ENCODE measurements at places on chromosomes 13 and 19.

DNA sequence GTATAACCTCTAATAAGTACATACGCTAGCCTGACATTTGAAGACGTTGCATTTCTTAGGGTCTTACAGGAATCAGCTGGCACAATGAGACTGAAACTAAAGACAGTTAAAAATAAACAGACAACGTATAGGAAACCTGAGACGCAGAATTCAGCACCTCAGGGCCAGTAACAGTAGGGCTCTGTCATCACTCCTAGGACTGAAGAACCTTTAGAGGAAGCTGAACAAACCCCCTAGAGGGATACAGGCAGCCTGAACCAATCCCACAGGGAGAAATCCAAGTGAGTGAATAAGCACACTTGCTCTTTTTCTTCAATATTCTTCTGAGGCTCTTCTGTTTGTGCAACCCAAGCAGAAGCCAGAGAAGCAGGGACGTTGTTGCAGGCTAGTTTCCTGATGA, 53.9 kb upstream of the KLHL1 start:
- DNase-seq, result no peak

GRCh38 chr13:30920162-30920909, 12.1 kb upstream of the TEX26 start:
- DNase-seq, result no peak

GRCh38 chr19:47545061-47545948, 27.6 kb downstream of the ZNF541 start:
- DNase-seq, result no peak

- DNase-seq, result no peak
These were observed 9.9 kb upstream of the SMIM17 start for GRCh38 chr19:56633021-56633420.

DNA sequence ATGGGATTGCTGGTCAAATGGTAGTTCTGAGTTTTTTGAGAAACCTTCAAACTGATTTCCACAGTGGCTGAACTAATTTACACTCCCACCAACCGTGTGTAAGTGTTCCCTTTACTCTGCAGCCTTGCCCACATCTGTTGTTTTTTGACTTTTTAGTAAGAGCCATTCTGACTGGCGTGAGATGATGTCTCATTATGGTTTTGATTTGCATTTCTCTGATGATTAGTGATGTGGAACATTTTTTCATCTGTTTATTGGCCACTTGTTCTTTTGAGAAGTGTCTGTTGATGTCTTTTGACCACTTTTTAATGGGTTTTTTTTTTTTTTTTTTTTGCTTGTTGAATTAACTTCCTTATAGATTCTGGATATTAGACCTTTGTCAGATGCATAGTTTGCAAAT, 4.3 kb downstream of the CAB39L start:
- DNase-seq, result no peak

DNA sequence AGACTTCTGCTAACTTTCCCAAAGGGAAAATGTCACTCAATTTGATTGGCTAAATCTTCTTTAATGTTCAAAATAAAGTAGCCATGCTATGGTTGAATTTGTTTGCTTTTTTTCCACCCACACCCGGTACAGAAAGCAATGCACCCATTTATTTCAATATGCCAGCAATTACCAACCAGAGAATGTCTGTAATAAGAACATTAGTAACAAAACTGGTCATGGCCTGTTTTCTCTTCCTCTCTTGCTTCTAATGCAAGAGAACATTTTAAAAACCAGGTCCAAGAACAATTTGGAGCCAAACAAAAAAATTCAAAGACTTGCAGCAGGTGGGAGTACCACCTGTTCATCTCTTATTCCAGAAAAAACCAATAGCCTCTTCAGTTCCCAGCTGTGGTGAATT, 1108.8 kb upstream of the PCDH20 start:
- no peak for DNase-seq

DNA sequence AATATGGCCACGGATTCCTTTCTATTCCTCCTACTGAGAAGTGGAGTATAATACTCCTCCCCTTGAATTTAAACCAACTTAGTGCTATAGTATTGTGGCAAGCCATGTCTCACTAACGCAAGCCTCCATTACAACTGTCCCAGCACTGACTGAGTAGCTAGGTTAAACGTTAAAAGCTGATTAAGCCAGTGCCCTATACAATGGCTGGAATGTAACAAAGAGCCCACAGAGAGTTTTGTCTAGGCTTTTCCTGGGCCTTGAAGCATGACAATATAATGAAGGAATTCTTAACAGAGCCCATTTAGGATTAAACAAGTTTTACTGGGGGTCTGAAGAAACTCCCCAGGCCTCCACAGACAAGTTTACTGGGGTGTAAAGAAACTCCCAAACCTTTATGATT, 254.5 kb upstream of the DACH1 start:
- no peak for DNase-seq

DNA sequence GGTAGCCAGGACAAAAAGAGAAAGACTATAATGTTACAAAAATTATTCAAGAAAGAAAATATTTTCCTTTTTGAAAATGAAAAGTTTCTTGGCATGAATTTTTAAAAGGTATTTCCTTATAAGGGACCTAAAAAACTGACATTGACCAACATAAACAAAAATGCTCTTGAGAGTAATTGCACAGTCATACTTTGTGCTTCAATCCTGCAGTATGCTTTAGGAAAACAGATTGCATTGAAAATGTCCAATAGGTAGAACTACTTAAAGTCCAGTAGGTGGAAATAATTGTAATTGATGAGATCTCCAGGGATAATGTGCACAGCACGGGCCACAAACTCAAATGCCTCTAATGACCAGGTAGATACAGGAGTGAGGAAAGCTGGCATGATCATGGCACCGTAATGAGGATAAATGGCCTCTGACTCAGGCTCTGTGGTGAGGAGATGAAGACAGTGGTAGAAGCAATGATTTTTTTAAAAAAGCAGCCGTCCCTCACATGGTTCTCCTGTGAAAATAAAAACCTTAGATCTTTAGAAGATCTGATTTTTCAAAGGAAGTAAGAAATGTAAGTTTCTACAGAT, 278.0 kb downstream of the ITGBL1 start:
- DNase-seq, result peak; percentile 58

GRCh38 chr13:105732806-105733529, 802.5 kb downstream of the EFNB2 start:
- DNase-seq, result no peak

DNA sequence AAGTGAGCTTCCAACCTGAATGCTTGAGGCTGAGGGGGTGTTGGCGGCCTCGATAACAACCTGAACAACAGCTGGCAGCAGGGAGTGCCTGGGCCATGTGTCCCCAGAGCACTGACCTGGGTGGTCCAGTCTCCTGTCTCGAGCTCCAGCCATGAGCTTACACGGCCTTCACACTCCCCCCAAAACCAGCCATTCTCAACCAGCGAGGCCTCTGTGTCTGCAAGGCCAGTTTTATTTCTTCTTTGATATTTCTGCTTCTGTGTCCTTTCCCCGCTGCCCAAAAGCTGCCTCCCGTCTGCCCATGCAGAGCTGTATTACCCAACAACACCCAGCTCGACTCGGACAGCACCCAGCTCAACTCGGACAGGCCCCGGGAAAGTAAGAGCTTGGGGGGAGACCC, 32.5 kb upstream of the TFDP1 start:
- no peak for DNase-seq

GRCh38 chr19:5547881-5548280, 19.9 kb downstream of the TINCR start:
- DNase-seq, result no peak

DNA sequence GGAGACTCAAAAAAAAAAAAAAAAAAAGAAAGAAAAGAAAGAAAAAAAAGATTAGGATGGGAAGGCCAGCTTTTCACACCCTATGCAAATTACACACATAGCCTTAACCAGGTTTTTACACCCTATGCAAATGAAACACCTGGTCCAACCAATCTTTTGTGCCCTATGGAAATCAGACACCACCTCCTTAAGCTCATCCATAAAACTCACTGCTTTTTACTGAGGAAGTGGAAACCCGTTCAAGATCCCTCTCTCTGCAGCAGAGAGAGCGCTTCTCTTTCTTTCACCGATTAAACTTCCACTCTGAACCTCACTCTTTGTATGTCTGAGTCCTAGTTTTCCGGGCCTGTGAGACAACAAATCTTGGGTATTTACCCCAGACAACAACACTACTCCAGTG, 25.3 kb upstream of the HOMER3 start:
- no peak for DNase-seq

- peak; percentile 53 for DNase-seq
These were observed 1.1 kb downstream of the SHISA2 start for GRCh38 chr13:26050568-26051230.

DNA sequence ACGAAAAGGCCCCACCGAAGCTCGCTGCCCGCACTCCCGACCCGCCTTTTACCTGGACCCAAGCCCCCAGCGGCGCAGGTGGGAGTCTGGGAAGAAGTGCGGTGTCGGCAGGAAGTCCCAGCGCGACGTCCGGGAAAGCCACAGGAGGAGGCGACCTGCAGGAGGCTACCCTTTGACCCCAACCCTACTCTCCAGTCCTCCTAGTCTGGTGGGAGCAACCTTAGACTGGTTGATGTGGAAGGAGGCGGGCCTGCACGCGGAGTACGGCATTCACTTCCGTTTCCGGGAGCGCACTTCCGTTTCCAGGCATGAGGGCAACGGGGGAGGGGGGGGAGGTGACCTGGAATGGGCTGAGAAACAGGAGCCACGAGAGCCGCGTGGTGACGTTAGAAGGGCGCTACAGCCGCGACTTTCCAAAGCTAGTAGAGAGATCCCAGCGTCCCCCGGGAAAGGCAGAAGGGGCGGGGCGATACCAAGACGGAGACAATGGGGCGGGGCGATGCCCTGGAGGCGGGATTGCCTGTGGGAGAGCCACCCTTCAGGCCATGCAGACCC, 28.5 kb downstream of the ZNF266 start:
- peak; percentile 89 for DNase-seq

- no peak for DNase-seq
These were observed 53.8 kb upstream of the RCBTB2 start for GRCh38 chr13:48586591-48587103.

DNA sequence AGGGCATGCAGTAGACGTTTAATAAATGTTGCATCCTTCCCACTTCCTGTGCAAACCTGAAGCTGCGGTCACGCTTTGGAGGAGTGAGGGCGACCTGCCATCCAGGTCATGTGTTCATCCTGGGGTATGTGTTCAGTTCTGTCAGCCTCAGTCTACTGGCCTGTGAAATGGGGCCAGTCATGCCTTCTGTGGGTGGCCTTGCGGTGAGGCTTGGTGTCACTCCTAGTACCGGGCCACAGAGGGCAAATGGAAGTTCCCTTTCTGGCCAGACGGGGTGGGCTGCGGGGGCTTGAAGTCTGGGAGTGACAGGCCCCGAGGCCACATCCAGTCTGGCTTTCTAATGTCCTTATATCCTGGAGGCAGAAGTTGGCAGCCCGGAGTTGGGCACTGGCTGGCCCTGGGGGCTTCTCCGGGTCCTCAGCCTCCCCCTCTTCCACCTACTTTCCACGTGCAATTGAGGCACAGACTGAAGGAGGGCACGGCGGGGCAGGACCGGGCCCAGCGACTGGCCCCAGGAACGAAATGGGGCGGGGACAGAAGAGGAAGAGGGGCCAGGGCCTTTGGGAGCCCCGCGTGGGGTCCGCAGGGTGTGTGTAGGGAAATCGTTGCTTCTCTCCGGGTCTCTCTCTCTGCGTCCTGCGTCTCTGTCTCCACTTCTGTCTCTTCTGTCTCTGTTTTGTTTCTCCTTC, 11.1 kb downstream of the PDE4A start:
- DNase-seq, result no peak

DNA sequence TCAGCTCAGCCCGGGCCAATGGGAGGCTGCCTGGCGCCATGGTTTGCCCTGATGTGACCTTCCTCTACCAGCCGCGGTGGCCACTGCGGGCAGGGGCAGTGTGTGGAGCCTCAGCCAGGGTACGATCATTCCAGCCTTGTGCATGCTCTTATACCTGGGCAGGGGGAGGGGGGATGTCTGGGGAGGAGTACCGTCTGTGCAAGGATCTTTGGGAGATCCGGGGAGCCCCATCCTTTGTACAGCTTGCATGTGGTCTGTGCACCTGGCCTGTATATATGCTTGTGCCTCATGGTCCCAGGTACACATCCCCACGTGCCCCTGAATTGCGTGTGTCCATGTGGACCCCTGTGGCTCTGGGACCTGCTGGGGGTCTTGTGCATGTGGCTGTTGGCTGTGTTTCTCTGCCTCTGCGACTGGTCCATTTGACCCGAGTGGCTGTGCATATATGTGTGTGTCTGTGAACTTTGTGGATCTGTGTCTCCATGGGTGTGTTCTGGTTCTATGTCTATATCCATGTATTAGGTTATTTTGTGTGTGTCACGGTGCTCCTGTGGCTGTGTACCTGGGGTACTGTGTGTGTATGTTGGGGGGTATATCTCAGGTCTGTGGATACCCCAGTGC, 12.8 kb upstream of the NANOS3 start:
- no peak for DNase-seq

Measured in NCI-H1930 (cell line).